ENCODE measurements at places on chromosomes 4 and X.

DNA sequence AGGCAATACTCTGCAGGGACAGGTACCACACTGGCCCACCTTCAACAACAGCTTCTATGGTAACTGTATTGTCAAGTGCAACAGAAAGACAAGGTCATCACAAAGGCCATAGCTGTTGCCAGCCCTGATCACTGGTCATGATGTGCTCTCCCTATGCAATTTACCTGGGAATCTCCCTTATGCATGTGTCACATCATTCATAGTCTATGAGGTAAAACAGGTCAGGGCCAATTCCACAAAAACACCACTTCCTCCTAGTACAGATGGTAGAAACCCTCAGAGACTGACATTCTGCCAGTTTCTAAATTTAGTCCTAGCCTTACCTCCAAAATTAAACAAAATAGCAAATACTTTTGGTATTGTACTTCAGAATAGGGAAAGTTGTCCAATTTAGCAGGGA lies 132.8 kb downstream of the MGST2 start:
- no peak for DNase-seq

- DNase-seq, result no peak
These were observed 548.6 kb downstream of the TLL1 start for GRCh38 chr4:166421556-166422156.

DNA sequence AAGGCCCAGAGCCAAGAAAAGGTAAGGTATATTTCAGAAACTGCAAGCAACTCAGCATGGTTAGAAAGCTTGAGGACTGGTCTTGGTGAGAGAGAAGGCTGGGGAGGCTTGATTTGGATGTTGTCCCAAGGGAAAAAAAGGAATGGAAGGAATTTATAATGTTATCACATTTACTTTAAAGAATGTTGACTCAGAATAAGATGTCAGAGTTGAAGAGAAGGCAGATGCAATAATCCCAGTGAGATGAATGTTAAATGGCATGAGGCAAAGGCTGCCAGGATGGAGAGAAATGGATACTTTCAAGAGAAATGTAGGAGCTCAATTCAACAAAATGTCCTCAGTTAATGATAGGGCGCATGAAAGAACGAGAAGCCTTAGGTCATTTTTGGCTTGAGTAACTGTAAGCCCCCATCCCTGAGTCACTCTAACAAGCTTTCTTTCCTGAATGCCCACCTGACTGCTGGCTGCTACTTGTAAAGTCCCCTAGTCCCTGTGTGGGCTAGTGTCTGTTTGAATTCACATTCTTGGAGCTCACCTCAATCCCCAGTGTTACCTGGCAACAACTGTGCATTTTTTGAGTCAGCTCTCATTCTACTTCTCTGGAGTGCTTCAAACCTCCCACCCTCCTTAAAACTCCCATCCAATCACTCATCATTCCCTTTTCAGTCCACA lies 103.0 kb upstream of the TAPT1 start:
- DNase-seq, result no peak

DNA sequence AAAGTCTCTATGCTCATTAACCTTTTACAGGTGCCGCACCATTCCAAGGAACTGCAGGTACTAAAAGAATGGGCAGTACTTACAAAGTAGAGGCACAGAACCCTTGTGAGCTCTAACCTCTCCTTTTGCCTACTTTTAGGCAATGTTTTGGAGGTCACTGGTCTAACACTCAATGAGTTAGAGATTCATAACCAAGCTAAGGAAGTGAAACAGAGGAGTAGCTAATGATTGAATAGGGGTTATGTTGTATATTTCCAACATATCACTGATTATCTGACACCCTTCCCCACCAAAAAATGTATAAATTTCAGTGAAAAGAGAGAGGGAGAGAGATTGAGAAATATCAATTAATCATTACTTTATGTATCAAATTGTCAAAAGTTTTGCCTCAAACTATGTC lies 269.3 kb downstream of the PCDH7 start:
- DNase-seq, result no peak

DNA sequence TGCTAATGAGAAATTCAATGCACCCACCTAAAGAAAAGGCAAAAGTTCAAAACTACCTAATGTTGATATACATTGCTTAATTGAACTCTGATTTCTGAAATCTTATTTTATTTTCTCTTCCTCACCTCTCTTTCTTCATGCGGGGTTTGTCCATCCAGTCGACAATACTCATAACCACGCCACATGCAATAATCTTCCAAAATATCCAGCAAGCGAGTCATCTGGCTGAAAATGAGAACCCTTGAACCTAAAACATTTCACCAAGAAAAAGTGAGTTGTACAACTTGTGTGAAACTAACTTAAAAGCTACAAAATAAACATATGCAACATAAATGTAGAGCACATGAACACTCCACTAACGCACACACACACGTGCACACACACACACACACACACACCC lies 26.7 kb downstream of the SMARCA1 start:
- no peak for DNase-seq

DNA sequence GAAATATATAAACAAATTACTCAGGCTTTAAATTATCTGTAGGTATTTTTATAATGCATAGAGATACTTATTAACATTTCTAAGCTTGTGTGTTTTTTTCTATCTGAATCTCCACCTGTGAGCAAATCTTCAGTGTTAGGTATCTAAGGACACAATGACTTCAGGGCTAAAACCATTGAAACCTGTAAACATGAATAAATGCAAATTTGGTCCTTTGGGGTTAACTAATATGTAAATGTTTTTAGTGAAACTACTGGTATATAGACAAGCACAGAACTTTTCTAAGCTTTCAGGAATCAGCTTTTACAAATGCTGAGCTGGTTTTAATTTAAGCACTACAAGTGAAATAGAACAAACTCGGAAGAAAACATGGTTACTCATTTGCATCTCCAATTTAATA lies 147.9 kb downstream of the FBXO8 start:
- no peak for DNase-seq

- DNase-seq, result no peak
These were observed 87.4 kb downstream of the PLAC1 start for GRCh38 chrX:134570899-134571298.

- no peak for DNase-seq
These were observed 2.4 kb upstream of the LOC101059915 start for GRCh38 chrX:71664889-71665491.

GRCh38 chr4:176262243-176262642 lies 6.8 kb downstream of the ASB5 start:
- no peak for DNase-seq

GRCh38 chr4:113423631-113424030 lies 337.9 kb downstream of the CAMK2D start:
- no peak for DNase-seq

Measured in cortex of kidney (tissue), 1 donor.